ENCODE measurements at places on chromosomes 7 and 10.
A peak's percentile ranks its signal among the peaks of the same experiment; 100 is the strongest.

DNA sequence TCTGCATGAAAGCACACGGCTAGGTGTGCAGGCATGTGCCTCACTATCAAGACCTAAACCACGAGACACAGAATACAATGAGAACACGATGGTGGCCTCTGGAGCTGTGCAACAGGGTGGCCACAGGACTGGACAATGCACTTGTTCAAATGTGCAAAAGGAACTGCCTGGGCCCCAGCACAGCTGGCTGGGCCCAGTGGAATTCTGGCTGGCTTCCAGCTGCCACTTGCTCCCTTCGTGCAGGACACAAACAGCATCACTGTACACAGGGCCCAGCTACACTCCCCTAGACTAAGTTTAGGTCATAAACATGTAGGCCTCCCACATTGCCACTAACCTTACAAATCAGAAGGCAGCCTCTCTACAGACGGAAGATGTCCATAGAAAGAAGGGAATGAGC is 23.4 kb downstream of the DOCK4 start:
- DNase-seq, result no peak

GRCh38 chr10:71359364-71360046 is 37.2 kb upstream of the CDH23 start:
- DNase-seq, result no peak

GRCh38 chr10:16887565-16887964 is 70.3 kb upstream of the RSU1 start:
- DNase-seq, result no peak

DNA sequence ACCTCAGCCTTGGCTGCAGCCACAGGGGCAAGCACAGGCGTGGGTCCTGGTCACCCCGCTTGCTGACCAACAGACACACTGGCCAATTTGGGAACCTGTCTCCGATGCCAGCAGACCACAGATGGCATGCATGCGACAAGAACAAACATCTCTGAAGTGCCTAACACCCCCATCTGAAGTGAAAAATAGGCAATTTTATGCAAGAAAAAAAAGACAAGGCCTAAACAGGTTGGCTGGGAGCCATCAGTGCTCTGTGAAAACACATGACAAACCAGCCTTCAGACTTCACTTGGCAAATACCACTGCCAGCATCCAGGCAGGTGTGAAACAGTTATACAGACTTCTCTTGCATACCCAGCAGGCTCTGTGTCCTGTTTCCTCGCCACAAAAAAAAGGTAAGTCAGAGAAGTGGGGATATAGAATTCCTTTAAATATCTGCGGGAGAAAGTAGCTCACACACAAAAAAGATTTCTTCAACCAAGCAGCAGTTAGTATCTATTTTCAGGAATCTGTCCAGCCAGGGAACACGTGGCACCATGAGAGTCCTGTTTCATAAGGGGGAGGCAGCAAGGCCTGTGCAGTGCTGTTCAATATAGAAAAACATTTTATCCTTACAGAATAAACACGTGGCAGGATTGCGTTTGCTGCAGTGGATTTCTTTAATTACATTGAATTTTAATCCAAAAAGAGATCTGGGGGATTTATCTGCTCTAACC is 293.4 kb upstream of the MKLN1 start:
- DNase-seq, result no peak

- no peak for DNase-seq
Measured at GRCh38 chr7:9776900-9777299, 1196.8 kb upstream of the PHF14 start.

DNA sequence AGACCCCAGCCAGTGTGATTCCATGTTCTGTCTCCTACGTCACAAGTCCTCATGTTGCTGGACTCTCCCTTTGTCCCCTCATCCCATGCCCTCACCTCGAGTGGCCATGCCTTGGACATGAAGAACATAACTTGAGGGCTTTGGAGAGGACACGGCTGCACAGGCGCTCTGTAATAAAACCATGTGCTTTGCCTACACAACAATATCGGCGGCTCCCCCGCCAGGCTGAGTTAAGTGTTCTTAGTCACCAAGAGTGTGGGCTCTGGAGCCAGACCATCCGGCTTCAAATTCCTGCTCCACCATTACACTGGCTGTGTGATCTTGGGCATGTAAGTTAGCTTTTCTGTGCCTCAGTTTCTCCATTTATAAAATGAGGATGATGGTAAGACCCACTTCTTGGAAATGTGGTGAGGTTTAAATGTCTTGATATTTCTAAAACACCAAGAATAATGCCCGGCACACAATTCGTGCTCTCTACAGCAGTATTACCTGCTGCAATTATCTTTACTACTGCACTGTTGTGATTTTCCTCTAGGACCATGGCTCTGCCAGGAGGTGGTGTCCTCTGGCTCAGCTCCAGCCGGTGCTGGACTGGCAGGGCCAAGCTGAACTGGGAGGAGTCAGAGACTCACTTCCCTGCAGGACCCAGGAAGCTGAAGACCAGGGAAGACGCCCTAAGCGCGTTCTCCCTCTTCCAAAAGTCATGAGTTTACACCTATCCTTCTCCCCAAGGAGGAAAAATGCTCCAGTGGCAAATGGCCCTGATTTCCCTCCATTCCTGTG is 15.7 kb downstream of the SLIT1 start:
- no peak for DNase-seq

- DNase-seq, result peak; percentile 66
Measured at GRCh38 chr7:4177001-4177400, 505.1 kb upstream of the FOXK1 start.

Data from keratinocyte (primary cell).